CD4-positive, alpha-beta T cell treated with Interleukin-4 for 1 hour (primary cell): ENCODE measurements at places on chromosomes 6 and 20.

DNA sequence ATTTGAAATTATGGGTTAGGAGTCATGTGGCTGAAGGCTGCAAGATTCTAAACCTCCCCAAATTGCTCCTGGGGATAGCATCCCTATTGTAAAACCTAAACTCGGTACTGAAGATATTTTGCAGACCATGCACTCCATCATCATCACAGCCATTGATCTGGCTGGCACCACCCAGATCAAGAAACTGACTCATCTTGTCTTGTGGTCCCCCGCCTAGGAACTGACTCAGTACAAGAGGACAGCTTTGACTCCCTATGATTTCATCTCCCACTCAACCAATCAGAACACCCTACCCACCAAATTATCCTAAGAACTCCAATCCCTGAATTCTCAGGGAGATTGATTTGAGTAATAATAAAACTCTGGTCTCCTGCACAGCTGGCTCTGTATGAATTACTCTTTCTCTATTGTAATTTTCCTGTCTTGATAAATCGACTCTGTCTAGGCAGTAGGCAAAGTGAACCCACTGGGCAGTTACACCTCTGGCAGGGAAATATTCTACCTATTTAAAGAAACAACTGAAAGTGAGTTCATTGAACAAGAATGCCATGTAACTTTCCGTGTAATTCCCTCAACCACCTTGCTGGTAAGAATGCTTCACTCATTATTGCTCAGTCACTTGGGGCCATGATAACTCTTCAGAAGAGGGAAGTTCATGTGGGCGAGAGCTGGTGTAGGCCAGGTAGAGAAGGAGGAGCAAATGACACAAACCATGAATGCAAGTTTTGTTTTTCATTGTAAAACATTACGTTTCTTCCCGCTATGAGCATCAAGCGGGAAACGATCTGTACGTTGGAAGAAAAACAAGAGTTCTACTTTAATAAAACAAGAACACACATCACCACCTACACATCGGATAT, 602.9 kb upstream of the ARID1B start:
- DNase-seq = no peak

GRCh38 chr6:20068421-20068988, 143.8 kb downstream of the MBOAT1 start:
- DNase-seq = no peak

GRCh38 chr6:44066394-44067172, 60.7 kb downstream of the MRPL14 start:
- DNase-seq = no peak

- no peak for DNase-seq
Measured at GRCh38 chr6:157440171-157440570, 59.2 kb downstream of the ZDHHC14 start.

DNA sequence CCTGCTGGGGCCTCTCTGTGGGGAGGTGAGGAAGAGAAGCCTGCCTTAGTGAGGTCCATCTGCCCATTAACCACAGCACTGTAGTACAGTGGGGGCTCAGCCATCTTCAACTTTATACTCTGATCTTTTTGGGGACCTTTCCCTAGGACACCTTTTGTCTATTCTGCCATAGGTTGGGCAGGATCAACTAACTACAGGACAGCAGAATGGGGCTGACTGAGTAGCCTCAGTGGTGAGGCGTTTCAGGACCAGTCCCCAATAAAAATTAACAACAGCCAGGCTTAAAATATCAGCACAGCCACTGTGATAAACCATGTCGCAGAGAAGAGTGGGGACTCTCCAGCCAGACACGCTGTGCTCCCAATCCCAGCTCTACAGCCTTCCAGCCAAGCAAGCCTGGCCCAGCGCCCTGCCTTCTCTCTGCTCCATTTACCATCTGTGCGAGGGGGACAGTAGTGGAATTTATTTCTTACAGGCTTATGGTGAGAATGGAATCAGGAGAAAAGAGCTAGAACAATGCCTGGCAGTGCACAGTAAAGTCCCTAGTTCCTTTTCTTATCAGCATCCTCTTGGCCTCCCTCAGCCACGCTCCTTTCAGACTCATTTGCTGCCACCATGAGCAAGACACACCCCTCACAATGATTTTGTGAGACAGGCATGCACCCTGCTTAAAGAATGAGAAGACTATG, 75.5 kb downstream of the SLC22A23 start:
- no peak for DNase-seq

- no peak for DNase-seq
Measured at GRCh38 chr6:165843121-165843520, 180.1 kb upstream of the PDE10A start.

DNA sequence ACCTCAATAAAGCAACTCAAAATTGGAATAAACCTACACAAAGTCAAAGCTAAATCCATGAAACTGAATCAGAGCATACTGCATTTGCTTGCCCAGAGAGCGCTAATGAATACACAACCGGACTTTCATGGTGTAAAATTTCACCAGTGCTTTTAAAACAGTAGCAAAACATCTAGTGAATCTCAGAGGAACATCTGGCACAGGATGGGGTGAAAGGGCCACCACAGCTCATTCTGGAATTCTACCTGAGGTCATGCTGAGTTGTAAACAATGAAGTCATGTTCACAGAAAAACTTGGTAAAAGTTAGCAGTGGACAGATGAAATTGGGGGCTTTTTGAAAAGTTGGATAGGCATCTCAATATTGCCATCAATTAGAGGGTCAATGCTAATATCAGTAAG, 125.6 kb upstream of the STXBP5 start:
- DNase-seq = no peak

GRCh38 chr20:37114012-37114411, 18.2 kb upstream of the RBL1 start:
- DNase-seq = no peak

GRCh38 chr20:46074006-46074405, 15.8 kb downstream of the NCOA5 start:
- DNase-seq = no peak

DNA sequence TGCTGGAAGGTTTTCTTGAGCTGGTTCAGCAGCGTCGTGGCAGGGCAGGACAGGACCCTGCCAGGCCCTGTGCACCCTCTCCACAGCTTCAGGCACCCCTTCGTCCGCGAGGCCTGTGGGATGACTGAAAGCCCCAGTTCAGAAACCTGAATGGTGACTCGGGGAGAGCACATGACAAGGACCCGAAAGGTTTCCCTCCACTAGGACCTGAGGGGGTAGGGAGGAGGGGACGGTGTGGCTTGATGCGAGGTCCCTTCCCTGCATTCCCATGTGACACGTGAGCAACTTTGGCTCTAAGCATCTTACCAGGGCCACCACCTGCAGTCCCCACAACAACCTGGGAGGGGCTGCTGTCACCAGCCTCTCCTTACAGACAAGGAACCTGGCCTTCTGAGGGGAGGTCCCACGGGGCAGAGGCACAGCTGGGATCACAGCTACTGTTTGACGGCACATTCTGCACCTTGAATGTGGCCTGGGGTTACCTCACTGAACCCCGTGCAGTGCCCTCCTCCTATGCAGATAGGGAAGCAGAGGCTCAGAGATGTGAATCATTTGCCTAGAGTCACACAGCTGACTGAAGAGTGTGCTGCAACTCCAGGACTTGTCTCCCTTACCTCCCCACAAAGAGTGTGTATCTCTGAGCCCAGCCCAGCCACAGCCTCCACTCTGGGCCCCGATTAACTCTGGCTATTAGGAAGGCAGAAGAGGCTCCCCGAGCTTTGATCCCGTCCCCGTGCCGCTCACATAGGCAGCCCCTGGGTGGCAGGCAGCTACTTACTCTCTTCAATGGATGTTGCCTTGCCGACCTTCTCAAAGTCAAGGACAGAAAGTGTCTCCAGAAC, 84.6 kb downstream of the PTPN1 start:
- no peak for DNase-seq

GRCh38 chr6:43762966-43763695, 6.9 kb upstream of the VEGFA start:
- DNase-seq = no peak

DNA sequence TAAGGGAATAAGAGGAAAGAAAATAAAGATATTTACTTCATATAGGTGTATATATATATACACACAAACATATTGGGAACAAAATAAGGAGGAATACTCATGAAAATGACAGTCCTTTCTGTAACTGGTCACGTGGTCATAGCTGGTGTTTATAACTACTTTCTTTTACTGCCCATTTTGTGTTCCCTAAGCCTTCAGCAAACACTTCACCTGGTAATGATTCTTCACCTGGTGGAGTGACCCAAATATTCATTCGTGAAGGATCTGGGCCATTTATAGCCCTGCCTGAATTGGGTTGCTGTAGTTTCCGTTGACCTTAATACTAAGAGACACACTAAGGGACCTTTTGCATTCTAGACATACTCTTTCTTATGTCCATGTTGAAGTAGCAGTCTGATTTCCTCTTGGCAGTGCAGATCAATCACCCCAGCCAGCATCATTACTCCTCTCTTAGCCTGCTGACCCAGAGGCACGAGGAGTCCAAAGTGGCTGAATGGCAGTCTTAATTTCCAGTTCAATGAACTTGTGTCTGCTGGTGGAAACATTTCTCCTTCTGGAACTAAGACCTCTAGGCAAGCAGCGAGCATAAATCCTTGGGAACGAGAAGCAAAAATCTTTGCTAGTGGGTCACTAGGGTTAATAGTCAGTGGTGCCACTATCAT, 39.9 kb upstream of the IYD start:
- DNase-seq = no peak

- DNase-seq = no peak
Measured at GRCh38 chr6:159499034-159499433, 194.0 kb downstream of the SOD2 start.

- DNase-seq = peak; percentile 44
Measured at GRCh38 chr20:38870733-38871559, 55.3 kb upstream of the FAM83D start.

- no peak for DNase-seq
Measured at GRCh38 chr20:3208786-3209256, 477 bp upstream of the ITPA start.

DNA sequence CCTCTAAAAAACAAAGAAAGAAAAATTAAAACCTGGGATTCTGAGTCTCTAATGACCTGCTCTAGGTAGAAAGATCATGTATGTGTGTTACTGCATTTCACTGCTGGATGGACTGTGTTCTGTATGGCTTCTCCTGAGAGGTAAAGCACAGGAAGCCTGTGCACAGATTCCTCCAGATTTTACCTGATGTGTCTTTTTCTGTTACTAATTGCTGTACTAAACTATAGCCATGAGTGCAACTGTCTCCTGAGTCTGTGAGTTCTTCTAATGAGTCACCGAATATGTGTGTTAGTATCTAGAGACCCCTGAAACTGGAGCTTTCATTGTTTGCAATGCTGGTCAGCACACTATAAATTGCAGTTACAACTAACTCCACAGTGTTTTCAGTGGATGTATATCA, 270.8 kb downstream of the CDKAL1 start:
- no peak for DNase-seq

GRCh38 chr20:64152906-64153305, 11.3 kb upstream of the MYT1 start:
- no peak for DNase-seq

DNA sequence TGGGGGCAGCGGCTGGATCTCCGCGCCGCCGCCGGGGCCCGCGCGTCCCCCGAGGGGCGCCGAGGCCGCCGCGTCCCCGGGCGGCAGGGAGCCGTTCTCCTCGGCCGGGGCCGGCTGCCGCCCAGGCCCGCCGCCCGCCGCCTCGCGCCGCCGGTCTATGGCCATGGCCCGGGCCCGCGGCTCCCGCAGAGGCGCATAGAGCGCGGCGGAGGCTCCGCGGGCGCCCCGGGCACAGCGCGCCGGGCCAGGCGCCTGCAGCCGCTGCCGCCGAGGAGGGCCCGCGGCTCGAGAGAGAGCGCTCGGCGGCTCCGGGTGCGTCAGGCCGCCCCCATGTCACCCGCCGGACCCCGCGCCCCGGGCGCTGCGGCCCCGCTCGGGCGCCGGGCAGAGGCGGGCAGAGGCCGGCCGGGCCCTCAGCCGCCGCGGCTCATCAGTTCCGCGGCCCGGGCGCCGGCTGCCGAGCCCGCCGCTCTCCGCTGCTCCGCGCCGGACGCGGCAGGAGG, 404 bp downstream of the SLC22A23 start:
- DNase-seq = no peak

DNA sequence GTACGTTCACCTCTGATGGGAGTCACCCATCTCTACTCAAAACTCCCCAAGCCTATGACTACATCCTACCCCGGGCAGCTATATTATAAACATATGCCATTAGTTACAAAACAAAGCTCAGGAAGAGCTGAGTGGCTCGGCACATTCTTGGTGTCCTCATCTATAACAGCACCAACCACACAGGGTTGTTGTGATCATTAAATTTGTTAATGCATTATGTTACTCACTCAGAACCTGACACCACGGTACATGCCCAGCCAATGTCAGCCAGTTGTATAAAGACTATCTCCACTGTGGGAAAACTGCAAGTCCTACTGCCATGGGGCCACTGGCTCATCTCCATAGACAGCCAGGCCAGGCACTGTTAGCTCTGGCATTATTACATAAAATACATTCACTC, 7.7 kb downstream of the CDK5RAP1 start:
- DNase-seq = no peak

DNA sequence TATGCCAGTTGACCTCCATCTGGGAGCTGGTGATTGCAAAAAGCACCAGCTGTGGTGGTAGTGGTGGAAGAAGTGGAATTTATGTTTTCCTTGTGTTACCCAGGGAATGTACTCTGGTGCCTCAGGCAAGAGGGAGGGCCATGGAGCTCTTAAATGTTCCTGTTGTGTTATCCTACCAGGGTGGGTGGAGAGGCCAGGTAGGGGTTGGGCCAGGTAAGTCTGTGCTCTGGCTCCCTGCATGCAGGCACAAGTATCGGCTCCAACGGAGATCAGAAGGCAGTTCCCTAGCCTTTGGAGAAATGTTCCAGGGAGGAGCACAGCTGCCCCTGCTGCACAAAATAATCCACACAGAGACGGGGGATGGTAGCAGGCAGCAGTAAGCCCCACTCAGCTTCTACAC, 419.3 kb upstream of the EYS start:
- DNase-seq = no peak

DNA sequence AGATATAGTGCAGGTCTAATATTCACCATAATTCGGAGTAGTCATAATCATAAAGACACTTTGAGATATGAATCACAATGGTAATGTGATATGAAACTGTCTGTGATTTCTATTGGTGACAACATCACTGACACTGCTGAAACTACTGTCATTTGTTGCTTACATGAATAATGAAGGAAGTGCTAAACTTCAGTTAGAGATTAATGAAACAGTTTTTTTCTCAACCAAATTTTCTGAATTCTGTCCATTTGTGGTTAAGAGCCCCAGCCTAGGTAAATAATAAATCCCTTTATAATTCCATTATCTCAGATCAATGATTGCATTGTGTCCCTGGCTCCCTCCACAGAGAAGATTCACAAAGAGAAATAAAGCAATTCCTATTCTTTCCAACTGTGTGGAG, 122.6 kb downstream of the HIVEP2 start:
- DNase-seq = peak; percentile 46

- no peak for DNase-seq
Measured at GRCh38 chr6:163916315-163917081, 502.0 kb downstream of the QKI start.

DNA sequence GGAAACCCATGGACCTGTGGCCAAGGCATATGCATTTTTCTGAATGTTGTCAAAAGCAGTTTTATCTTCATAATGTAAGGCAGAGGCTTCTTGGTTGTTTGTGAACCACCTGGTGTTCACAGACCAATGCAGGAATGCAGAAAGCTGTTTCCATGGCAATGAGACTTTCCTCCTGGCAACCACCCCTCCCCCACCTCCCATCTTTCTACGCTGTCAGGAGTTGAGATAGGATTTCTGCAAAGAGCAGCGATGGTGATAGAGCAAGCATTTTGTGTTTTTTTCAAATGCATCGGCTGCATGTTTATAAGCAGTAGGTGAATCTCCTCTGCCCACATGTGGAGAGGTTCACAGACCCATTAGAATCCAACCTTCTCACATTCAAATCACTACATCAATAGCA, 114.1 kb upstream of the SMLR1 start:
- no peak for DNase-seq
